ENCODE measurements at places on chromosomes 5 and 9.

DNA sequence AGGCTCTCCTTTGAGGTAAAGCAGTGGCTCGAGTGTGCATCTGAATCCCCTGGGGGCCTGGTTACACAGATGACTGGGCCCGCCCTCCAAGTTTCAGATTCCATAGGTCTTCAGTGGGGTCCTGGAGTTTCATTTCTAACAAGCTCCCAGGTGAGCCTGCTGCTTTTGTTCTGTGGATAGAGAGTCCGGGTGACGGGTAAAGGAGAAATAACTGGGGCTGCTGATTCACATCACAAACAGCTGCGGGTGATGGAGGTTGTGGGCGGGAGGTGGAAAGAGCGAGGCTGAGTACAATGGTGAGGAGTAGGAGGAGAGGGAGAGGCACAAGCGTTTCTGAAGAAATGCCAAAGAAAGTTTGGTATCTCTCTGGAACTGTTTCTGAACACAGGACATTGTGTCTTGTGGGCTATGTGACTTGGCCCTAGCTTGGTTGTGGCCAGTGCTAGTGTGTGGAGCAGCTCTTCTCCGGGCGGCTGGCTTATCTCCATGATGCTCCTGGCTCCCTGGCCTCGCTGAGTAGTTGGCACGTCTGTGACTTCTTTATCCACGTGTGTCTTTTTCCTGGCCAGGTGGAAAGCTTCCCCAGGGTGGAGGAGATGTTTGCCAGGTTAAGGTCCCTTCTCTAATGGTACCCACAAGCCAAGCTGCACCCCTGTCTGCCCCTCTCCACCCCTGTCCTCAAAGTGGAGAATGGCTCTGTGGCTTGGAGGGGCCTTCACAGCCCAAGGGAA is 61.7 kb downstream of the HSPA4 start:
- no peak for DNase-seq

DNA sequence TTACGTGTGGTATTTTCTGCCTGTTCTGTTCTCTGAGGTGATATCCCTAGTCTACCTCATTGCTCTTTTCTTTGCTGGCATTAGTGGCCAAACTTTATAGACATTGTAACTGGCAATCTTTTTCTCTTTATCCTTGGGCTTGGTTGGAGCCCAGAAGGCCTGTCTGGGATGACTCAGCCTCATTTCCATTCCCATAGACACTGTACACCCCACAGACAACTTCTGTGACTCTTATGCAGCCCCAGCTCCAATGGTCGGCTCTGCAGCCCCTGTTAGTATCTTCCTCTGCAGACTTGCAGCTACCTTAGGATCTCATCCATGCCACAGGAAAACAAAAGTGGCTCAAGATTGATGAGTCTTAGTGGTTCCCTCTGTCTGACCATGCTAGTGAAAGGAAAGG is 79.8 kb downstream of the CFAP95 start:
- no peak for DNase-seq

DNA sequence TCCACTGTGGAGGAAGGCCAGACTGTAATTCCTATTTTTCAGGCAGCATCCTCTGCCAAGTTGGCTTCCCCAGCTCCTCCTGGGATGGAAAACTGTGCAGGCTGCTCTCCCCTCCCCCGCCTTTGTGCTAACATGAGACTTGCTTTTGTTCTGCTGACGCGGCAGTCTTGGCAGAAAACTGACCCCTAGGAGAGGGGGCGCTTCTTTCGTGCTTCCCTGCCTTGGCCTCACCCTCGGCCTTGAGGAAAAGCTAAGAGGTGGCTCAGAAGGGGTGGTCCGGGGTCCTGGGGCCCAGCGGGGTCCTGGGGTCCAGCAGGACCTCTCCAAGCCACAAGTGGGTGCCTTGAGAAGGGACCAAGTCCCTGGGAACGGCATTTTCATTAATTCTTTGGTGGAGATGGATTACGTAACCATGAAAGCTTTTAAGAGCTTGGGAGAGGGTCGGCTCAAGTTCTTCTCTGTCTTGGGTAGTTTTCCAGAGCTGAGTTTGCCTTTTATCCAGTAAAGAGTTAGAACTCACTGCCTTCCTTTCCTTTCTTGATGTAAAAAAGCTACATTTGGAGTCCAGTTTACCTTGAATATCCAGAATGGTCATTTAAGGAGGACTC is 51.0 kb downstream of the SH3PXD2B start:
- no peak for DNase-seq

DNA sequence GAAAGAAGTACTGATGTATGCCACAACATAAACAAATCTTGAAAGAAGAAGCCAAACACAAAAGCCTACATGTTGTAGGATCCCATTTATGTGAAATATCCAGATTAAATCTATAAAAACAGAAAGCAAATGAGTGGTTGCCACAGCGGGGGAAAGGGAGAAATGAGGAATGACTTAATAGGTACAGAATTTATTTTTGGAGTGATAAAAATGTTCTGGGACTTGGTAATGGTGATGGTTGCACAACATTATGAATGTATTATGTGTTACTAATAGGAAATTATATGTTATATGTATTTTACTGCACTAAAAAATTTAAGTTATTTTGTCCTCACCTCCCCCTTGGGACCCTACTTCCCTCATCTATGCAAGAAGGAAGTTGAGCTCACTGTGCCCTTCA is 16.4 kb upstream of the TTC1 start:
- DNase-seq: no peak

- DNase-seq: no peak
These were observed 19.2 kb downstream of the WNK2 start for GRCh38 chr9:93203026-93203717.

DNA sequence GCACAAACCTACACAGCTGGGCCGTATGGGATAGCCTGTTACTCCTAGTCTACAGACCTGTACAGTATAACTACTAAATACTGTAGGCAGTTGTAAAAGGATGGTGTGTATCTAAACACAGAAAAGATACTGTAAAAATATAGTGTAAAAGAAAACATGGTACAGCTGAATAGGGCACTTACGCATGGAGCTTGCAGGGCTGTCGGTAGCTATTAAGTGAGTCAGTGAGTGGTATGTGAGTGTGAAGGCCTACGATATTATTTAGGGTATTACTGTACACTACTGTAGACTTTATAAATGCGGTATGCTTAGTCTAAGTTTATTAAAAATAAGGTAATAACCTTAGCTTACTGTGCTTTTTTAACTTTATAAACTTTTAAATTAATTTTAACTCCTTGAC is 1.2 kb downstream of the ZCCHC9 start:
- no peak for DNase-seq

- no peak for DNase-seq
These were observed 7.6 kb upstream of the GRPEL2 start for GRCh38 chr5:149337736-149338135.

DNA sequence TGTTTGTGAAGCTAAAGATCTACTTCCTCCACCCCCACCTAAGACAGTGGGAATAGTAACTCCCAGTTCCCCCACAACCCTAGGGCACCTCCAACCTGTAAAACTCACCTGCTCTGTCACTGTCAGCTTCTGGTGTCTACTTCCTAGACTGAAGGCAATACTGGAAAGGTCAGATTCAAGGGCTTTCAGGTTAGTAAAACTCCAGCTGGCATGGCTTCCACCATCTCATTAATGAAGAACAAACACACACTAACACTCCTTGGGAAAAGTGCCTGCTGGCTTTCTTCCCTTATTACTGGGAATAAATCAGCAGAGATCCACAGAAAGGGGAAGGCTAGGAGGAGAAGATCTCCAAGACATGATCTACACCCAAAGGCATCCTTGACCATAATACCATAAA is 109.9 kb downstream of the TMEM174 start:
- DNase-seq: no peak

GRCh38 chr9:114348906-114349482 is 19.3 kb downstream of the ORM2 start:
- peak; percentile 88 for DNase-seq

- peak; percentile 40 for DNase-seq
These were observed 1.3 kb downstream of the GADD45G start for GRCh38 chr9:89606049-89606623.

GRCh38 chr5:114412510-114413171 is 50.8 kb downstream of the KCNN2 start:
- DNase-seq: peak; percentile 11

GRCh38 chr5:141778683-141779082 is 96.7 kb upstream of the ARAP3 start:
- no peak for DNase-seq

GRCh38 chr9:71446473-71447411 is 321.6 kb downstream of the CEMIP2 start:
- DNase-seq: peak; percentile 3

DNA sequence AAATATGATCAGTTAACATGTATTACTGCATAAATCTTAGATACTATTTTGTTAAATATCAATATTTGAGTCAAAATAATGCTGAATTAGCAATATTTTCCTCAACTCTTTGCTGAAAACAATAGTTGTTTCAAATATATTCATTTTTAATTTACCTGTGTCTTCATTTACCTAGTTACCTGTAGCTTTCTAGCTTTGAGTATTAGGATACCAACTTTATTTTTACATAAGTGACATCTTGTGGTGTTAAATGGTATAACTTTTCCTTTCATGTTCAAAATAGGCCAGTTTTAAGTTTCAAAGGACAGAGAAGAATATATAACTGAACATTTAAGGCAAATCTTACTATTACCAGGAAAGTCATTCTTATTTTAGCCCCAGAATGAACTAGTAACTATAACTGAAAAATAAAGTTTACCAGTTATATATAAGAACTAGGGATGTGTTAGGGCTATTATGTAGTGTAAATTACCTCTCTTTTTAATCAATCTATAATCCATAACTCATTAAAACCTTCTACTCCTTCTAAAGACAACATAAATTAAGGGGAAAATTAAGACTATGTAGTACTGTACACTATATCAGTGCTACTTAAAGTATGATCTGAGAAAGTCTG is 25.3 kb downstream of the AP3B1 start:
- DNase-seq: no peak

- DNase-seq: peak; percentile 22
These were observed 281.6 kb downstream of the ADAMTS6 start for GRCh38 chr5:65199993-65200675.

DNA sequence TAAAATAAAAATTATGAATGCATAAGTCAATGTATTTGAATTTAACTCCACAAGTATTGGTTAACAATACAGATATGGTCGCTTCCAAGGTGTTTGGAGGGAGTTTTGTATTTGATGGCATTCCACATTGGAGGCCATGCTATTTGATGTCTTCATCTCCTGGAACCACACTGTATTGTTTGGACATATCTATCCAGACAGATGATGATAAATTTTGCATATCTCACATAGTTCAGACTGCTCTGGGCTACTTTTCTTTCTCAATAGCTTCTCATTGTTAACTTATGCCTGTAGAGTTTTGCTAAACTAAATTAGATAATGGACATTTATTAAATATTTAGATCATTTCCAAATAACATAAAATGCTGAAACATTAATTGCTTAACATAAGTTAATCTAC is 58.0 kb downstream of the CDKN2A start:
- no peak for DNase-seq

DNA sequence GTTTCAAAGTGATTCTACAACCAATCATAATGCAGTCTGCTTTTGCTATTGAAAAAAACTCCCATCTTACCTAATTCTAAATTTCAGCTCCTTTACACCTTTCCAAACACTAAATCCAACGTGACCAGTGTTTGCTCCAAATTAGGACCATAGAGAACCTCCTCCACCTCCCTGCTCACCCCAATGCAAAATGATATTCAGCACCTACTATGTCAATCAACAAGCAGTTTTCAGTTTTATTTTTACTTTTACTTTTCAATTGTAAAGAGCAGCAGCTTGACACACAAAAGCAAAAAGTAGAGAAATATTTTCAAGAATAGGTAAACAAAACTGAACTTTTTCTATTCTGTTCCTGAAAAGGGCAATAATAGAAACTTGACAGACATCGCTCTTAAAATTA is 3.4 kb downstream of the FAM13B start:
- no peak for DNase-seq

DNA sequence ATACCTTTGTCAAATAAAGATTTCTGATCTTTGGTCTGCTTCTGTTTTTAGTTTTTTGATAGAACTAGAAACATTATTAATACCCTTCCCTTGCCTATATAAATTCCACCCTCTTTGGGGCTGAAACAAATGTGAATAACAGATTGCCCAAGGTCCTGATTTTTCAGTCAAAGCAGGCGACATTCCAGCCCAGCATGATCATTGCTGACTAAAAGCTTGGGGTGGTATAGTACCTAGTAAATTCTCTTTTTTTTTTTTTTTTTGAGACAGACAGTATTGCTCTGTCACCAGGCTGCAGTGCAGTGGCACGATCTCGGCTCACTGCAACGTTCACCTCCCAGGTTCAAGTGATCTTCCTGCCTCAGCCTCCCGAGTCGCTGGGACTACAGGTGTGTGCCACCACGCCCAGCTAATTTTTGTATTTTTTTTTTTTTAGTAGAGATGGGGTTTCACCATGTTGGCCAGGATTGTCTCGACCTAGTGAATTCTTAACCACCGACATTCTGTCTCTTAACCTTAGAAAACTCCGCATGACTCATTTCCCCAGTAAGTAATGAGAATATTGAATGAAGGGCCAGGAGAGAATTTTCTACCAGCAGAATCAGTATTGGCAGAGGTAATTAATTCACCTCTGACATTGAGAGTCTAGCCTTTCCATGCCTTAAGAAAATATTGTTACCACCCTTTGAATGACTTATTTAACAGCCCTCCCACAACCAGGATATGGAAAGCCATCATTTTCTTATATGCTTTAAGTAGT is 226.4 kb downstream of the GNA14 start:
- no peak for DNase-seq

DNA sequence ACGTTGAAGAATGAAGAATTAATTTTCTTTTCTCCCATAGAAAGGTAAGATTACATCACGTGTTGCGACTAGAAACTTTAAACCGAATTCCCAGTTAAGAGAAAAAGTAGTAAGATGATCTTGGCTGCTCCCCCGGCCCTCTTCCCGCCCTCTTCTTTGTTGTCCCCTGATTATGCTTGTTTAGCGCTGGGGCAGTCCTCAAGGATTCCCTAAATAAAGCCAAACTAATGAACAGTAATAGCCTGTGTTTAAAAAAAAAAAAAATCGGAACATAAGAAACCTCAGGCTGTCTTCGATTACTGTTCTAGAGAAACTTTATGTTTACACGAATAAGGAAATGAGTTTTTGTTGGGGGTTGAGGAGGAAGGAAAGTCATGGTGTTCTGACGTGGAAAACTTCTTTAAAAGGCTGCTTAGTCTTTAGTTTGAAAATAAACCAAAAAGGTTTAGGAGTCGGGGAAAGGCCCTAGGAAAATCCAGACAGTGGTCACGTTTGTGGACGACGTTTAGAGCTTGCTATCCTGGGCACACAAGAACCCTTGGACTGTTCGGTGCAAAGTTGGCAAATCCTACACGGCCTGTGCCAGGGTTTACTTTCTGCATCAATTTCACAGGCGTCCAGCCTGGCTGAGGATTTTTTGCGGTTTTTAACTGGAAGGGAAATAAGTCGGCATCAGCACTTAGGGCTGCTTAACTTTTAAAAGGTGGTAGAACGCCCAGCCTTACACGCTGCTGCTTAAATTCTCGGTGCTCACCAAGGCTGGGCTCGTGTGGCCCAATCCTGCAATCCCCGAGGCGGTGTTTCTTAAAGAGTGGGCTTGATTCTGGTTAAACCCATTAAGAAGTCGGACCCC is 1.1 kb upstream of the MAT2B start:
- DNase-seq: no peak

DNA sequence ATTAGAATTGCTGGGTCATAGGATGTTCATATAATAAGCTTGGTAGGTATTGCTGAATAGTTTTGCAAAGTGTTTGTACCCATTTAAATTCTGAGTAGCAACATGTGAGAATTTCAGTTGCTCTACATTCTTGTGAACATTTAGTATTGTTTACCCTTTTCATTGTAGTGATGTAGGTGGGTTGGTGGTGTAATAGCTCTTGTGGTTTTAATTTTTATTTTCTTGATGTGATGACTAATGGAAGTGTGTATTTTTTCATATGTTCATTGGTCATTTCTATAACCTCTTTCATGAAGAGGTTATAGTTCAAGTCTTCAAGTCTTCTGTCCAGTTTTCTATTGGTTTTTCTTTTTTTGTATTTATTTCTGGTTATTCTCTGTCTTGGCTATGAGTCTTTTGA is 34.4 kb downstream of the RASA1 start:
- DNase-seq: no peak

Data from AG09319 (cell line).